ENCODE measurements at places on chromosomes 12 and 14.

DNA sequence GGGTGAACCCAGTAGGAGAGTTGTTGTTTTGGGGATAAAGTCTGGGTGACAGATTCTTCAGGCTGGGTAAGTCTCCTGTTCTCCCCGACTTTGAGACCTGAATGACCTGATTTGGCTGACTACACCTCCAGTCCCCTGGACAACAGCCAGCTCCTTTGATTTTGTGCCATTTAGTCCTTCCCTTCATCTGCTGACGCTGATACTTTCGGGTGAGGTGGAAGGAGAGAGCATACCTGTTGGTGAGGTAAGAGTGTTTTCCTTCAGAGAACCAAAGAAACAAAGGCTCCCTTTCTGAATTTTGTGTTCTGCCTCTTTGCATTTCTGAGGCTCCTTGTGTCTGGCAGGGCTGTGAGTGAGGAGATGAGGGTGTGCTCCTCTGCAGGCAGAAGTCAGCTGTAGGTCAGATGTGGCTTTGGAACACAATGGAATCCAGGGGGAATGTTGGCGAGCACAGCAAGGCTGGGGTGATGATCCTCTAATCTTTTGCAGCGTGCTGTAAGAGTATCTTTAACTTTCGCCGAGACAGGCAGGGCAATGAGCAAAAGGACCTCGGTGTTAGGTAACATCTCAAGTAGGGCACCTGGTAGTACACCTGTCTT lies 12.1 kb downstream of the ETV6 start:
- no peak for DNase-seq

GRCh38 chr14:94363151-94363624 lies 25.2 kb downstream of the SERPINA1 start:
- DNase-seq: no peak

DNA sequence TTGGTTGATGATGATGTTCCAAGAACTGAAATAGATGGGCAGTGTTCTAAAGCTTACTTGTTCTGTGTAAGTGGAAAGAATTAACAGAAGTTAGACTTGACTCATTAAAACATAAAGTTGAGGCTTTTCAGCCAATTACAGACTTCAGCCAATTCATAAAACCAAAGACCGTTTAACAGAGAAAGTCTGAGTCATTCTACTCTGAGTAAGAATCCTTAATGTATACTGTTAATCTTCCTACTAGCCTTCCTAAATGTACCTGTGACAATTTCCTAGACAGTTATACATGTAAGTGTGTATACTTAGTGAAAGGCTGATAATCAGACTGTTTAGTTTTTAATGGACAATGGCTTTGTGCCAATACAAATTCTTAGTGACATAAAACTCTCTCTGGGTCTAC lies 681.0 kb downstream of the RPL10L start:
- no peak for DNase-seq

DNA sequence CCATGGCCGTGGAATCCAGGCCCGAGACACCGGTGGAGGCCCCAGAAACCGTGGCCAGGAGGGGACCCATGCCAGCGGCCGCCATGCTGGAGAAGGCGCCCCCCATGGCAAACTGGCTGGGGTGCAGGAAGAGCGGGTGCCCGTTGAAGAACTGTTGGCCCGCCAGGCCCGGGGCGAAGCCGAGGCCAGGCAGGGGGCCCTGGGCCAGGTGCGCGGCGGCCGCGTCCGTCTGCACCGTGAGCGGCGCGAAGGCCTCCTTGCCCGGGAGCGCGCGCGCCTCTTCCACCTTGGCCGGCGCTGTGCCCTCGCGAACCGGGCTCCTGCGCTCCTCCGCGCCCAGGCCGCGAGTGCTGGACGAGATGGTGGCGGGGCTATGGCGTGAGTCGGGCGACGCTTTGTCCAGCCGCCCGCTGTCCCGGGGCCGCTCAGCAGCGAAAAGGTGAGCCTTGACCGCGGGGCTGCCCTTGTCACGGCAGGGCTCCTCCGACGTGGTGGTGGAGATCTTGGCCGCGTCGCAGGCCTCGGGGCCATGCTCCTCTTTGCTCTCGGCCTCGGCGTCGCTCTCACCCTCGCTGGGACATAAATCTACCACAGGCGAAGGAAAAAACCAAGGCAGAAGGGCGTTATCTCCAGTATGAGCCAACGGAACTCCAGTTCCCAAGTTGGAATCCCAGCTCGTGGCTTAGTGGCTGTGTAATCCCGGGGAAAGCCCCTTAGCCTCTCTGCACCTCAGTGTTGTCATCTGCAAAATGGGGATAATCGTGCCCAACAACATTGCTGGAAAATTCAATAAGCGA lies 9.5 kb downstream of the TBX3 start:
- no peak for DNase-seq

GRCh38 chr12:69844836-69845235 lies 19.8 kb downstream of the MYRFL start:
- DNase-seq: no peak

DNA sequence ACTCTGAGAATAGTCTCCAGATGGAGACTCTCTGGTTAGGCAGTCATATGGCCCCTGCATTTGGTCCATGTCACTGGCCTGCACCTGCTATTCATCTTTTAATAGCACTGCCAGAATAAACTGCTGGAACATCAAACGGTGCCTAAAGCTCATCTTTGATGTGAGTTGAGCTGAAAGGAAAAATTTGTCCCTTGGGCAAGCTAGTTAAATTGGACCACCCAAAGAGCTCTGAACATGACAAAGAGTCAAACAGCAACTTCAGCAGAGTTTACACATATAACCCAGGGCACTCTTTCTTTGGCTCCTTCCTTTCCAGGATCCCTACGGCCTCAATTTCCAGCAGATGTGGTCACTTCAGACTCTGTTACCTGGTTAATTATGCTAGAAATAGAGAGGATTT lies 269.9 kb downstream of the RPL10L start:
- no peak for DNase-seq

DNA sequence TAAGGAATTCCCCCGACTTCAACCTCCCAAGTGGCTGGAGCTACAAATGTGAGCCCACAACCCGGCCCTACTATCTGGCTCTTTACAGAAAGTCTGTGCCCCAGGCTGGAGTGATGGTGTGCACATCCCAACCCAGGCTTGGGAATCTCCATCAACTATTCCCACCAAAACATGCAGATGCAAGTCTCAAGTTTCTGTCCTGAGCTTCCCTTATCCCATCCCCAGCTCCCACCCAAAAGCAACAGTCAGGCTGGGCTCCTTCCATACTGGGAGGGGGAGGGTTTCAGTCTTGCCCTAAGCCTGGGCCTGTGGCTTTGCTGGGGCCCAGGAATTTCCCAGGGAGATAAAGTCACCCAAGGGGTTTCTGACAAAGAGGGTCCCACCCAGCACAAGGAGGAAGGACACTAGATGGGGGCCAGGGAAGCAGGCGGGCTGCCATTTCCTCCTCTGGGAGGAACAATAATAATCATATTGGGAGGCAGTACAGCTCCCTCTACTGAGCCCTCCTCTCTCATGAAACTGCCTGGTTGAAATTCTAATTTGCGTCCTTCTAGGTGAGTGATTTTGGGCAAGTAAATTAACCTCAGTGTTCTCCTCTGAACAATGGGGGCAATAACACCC lies 8.0 kb downstream of the SLC8B1 start:
- DNase-seq: no peak

- no peak for DNase-seq
Observed at GRCh38 chr12:10247436-10248058, 34.9 kb downstream of the GABARAPL1 start.

DNA sequence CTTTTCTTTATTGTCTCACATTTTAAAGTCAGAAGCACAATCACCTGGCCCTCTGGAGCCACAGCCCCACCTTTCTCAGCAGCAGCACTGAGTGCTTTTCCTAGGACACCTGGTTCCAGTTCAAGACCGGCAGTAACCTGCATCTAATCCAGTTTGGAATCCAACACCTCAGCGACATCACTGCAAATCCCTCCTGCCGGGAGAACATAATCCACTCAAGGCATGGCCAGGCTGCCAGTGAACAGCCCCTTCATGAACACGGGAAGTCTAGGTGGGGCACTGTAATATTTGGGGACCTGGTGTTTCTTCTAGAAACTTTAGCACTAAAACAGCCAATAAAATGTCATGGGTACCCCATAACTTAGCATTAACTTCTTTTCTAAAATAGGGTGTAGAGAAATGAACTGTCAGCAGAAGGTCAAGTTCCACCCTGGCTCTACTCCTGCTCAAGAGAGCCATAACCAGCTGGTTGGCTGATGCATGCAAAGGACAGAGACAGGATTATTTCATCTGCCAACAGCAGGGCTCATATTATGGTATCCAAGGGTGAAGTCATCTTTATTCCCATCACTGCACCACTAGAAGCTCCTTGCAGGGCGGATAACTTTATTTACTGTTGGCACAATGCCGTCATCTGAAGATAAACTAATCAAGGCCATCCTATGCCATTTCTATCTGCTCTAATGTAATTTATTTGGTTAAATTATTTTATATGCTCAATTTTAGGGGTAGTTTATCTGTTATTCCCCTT lies 76.7 kb downstream of the TTC7B start:
- DNase-seq: no peak
